ENCODE measurements at places on chromosomes 7 and 10.

DNA sequence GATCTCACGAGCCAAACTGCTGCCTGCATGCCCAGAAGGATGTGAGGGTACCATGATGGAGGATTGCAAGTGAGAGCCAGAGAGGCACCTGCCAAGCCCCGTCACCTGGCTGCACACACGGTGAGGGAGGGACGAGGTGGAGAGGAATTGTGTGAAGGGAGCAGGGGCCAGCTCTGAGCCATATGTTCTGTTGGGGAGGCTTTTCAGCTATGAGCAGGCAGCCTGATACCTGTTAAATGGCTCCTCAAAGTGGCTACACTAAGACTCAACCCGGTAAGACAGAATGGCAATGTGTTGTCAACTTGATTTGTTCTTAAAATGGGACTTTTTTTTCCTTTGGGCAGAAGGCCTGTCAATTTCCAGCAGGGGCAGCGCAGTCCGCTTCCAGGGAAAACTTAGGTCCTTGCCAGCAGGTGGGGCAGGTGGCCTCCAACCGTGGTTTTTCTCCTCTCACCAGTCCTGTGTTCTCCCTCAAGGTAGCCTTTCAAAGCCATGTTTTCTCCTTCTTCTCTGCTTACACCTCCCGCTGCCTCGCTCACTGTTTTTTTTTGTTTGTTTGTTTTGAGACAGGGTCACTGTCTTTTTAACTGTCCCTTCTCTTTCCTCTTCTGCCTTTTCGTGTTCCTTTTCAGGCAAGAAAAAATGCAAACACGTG, 57.7 kb upstream of the ZNRF2 start:
- DNase-seq, result no peak

GRCh38 chr10:19117438-19117837, 68.8 kb downstream of the MALRD1 start:
- no peak for DNase-seq

GRCh38 chr10:60942788-60943315, 1.1 kb downstream of the RHOBTB1 start:
- DNase-seq, result no peak

- DNase-seq, result peak; percentile 51
Measured at GRCh38 chr10:133260895-133261725, 15.6 kb downstream of the ADAM8 start.

GRCh38 chr7:92595281-92595680, 5.1 kb upstream of the FAM133B start:
- no peak for DNase-seq

All from activated T-helper 9 cell treated with anti-CD3 and anti-CD28 coated beads, Interleukin-2, amount 50 U/mL, for 16 hours (primary cell).